Nucleus accumbens (tissue), 56 donors: ENCODE measurements at places on chromosomes 6 and 20.

DNA sequence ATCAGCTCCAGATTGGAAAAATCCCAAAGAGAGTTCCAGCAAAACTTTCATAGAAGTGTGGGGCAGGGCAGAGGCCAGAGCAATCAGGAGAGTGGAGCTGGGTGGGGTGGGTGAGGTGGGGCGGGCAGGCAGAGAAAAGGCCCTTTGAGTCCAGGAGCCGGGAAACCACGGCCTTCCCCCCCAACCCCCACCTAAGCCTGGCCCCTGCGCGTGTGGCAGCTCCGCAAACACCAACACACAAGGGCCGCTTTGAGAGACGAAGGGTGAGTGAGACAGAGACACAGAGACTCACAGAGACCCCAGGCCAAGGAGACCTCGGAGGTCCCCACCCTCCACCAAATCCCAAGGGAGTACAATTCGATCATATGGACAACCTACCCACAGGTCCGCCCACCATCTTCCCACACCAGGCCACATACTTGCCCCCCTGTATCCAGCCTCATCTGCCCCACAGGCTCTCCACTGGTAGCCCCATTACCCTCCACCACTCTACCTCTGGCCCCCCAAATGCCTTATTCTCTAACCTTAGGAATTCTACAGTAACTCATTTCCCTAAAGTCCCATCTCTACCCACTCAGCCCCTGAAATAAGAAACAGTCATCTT is 1.7 kb downstream of the COL11A2 start:
- DNase-seq, result no peak

- DNase-seq, result no peak
Measured at GRCh38 chr20:12014276-12014675, 96.6 kb downstream of the BTBD3 start.

DNA sequence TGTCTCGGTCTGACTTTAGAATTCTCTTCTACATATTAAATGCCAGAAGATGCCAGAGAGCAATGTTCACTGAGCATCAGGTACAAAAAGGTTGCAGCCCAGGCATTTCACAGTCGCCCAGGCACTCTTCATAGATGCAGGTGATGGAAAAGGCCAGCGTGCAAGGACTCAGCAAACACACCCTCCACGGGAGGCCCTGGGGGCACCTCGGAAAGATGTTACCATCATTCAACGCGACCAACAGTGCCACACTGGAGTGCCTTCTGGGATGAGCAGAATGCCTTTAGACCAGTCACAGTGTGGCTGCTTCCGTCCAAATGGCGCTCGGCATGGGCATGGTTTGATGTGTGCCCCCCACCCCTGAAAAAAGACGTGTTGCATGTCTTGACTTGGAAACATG is 4.5 kb upstream of the RAMACL start:
- DNase-seq, result no peak

DNA sequence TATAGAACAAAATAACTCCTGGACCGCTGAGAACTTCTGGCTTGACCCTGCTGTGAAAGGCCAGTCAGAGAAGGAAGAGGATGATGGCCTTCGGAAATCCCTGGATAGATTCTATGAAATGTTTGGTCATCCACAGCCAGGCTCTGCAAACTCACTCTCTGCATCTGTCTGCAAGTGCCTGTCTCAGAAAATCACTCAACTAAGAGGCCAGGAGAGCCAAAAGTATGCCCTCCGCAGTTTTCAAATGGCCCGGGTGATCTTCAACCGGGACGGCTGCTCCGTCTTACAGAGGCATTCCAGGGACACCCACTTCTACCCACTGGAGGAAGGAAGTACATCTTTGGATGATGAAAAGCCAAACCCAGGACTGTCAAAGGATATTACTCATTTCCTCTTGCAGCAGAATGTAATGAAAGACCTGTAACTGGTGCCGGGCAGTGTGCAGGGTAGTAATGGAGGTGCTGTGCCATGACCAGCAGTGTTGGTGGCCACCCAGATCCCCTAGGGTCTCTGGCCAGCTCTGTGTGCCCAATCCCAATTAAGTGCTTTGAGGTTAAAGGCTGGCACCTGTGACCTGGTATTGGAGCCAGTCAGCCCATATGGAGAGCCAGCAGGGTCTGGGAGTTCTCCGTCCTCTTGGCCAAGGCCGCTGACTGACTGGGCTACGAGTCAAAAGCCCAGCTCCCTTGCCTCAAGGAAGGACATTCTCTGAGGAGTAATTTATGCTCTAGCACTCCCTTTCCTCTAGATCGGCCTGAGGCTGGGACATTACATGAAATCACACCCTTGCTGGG is 87.1 kb downstream of the TRMT6 start:
- no peak for DNase-seq

GRCh38 chr6:80143419-80143937 is 37.0 kb downstream of the BCKDHB start:
- peak; percentile 37 for DNase-seq

DNA sequence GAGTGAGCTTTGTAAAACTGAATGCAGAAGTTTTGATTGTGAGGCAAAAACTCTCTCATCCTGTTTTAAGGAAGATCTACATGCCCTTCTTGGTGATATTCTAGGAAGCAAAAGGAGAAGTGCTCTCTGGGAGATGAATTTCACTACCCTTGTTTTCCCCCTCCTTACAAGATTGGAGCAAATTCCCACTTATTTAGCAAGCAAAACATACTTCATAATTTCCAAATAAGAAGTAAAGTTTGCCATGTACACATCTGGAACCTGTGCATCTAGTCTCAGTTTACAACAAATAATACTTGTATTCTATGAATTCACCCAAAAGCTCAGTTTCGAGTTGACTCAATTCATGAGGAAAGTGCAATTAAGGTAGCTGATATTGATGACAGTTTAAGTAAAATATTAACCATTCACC is 27.6 kb upstream of the IFNGR1 start:
- no peak for DNase-seq

- DNase-seq, result no peak
Measured at GRCh38 chr6:128696691-128697689, 176.6 kb upstream of the PTPRK start.

- no peak for DNase-seq
Measured at GRCh38 chr20:62777528-62777830, 18.8 kb upstream of the MRGBP start.

- no peak for DNase-seq
Measured at GRCh38 chr6:7401075-7401474, 11.5 kb downstream of the RIOK1 start.

DNA sequence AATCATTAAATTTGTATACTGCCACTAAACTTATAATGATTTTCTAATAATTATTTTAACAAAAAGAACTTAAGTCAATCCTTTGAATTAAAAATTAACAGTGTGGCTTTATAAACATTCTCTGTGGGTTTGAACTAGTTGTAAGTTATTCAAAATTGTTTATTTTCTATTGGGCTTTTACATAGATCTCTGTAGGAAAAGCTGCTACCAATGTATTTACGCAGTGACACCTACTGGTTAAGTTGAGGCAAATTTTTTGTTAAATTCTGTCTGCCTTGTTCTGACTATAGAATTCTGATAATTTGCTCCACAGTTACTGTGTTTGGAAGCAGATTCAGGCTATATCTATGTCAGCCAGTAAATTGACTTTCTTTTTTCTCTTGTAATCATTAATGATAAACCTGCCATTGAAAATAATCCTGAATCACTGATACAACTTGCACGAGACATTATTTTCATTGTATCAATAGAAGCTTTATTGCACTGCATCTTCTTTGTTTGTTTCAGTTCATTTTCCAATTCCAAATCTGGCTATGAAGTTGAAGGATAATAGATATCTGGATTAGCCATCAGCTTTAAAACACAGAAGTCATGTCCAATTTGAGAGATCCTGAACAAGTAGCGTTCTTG is 66.0 kb upstream of the UTRN start:
- DNase-seq, result no peak

DNA sequence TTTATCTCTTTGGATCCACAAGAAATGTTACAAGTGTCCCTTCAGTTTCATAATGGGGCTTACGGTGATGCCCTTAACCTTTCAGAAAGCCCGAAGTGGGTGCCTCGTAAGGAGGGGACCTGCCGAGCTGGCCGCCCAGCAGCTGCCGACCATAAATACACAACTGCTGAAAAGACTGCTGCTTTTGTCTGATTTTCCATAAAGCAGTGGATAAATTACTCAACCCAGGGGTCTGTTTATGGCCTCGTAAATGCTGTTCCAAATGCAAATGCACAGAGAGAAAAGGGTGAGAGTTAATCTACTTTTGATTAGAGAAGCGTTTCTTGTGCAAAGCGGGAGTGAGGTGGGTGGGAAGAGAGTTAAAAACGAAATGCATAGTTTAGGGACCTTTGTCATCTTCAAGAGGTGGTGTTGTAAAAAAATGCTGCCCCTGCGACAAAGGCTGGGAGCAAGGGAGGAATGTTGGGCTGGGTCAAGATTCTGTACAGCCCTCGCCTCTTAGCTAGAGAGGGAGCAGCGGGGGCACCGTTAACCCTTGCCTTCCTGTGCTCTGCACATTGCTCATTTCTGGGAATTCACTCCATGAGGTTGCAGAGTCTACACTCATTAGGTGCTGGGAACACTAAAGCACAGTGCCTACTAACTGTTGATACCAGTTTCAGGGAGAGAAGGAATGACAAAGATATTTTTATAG is 112.0 kb upstream of the MTHFD1L start:
- DNase-seq, result no peak

DNA sequence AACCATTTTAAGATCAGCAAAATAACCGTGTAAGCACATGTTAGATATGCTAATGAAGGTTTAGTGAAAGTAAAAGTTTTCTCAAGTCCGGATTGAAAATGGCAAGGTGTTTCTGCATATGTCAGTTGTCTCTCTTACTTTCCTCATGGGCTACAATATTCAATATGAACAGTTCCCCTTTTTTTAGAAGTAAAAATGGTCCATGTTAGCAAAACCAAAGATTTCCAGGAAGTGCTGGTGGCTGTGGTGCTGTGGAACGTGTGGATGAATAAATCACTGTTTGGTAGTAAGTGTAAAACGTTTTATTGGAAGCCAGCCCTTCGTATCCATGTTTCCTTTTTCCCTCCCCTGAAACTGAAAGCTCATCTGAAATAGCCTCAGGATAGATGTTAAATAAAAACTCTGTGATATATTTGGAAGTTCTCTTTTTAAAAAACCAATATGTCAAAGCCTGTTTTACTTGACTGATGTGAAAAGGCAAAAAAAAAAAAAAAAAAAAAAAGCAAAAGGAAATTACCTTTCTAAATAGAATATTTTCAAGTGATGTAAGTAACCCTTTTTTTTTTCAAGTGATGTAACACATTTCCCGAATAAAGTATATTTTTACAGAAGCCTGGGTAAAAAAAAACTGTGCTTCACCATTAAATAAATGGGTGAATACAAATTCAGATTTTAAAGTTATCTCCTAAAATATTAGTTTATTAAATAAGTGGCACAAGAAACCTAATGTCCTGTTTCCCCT is 41.9 kb downstream of the PLEKHG1 start:
- no peak for DNase-seq

DNA sequence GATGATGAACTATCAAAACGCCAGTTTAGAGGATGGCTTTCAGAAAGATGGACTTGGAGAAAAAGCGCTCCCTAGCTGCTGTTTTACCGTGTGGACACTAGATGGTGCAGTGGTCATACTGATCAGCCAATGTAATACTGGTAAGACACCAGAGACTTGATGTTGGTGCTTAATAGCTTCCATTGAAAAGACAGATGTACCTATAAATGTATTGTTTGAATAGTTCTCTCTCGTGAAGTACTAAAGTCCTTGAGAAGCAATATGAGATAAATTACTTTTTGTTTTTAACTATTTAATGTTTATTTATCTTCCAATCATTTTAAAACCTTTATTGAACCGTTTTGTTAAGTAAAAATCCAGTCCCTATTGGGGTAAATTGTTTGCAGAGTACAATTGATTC is 63.9 kb upstream of the FUCA2 start:
- DNase-seq, result no peak

GRCh38 chr6:142566628-142567396 is 265.0 kb downstream of the ADGRG6 start:
- DNase-seq, result no peak

- DNase-seq, result no peak
Measured at GRCh38 chr20:3102575-3103368, 18.2 kb upstream of the AVP start.

DNA sequence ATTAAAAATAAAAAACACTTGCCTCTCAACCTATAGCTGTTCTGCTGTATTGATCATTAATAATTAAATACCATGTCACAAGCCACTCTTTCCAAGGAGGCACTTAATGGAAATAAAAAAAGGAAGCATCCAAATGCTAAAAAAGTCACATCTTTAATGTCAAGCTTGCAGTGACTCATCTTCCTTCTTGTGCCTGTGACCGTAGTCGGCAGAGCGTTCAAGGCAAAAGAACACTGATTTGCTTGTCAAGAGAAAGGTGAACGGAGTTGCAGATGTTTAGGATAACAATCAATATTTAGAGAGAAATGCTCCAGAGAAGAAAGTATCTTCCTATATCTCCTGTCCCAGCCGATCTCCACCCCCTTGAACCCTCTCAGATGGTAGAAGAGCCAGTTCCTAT is 341.0 kb upstream of the OPRM1 start:
- DNase-seq, result no peak

GRCh38 chr6:49736017-49736508 is 8.1 kb downstream of the CRISP3 start:
- no peak for DNase-seq

DNA sequence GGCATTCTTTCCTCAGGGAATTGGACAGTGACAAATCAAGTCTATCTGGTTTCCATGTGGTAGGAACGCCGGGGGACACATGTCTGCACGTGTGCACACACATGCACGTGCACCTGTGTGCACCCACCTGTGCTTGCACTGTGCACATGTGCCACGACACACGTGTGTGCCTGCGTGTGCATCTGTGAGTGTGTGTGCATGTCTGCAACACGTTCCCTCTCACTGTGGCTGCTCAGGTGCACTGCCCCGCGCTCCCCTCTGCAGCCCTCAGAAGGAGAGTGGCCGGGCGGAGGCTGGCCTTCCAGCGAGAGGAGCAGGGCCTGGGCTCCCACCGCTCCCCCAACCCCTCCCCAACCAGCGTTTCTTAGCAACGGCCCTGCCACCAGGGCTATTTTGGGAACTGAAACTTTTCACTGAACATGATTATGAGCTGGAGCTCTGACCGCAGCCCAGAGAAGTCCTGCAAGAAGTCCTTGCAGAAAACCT is 147.8 kb downstream of the PHACTR3 start:
- DNase-seq, result no peak

DNA sequence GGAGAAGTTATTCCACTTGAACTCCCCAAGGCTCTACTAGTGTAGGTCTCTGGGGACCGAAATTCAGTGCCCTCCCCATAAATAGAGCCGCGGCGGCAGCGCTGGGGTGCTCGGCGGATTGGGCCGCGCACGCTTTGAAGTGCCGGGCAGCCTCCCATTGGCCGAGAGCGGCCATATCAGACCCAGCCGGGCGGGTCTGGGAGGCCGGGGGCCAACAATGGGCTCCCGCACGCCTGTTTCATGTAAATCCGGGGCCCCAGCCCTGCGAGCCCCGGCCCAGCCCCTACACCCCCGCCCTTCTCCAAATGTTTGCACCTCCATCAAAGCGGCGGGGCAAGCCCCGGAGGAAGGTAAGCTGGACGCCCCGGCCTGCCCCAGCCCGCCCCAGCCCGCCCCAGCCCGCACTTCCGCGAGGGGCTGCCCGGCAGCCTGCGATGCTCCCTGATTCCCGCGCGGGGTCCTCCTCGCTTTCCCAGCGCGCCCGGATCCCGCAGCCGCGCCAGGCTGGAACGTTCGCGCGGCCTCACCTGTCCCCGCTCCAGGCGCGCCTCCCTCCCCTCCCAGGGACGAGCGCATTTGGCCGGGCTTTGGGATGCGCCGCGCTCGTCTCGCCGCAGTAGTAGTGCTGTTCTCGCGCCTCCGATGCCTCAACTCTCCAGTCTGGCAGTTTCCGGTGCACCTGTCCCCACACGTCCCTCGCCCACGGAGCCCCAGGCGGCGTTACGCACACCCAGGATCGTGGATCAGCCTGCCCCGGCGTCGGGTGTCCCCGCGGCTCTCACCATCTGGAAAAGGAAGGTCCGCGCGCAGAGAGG is at the start of gene TBXT:
Gene TBXT (minus strand): TSS at position 51 of the 815 bp plus-strand sequence. CDS start 260 bp downstream, outside the sequence.
- DNase-seq, result no peak

GRCh38 chr20:41560970-41561369 is 57.2 kb downstream of the CHD6 start:
- DNase-seq, result no peak
